ENCODE measurements at places on chromosomes 7 and 10.

- no peak for DNase-seq
Measured at GRCh38 chr7:7129381-7129780, 53.0 kb upstream of the C1GALT1 start.

DNA sequence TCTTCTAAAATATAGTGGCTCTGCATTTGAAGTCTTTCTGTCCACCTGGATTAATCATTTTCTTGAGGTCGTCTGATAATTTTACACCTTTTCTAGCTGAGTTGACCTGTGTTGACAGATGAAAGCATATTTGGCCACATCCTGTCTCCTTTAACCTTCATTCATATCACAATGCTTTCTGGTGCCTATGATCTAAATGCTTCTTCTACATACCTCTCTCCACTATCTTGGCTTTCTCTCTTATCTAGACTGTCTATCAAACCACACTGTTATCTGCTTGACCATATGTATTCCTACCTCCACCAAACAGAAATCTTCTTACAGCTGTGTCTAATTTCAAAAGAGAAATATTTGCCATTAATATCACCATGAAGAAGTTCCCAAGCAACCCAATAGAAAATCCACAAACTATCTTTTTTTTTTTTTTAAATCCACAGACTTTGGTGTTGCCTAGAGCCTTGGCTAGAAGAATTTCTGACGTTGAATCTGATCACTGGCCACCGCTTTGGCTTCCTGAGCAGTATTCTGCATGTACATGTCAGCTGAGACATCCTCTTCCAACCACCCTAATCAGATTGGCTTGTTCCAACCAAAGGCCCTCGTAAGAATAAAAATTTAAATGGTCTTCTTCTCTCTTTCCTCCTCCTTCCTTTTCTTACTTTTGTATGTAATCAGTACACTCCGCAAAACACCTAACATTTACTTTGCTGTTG, 66.3 kb upstream of the SP4 start:
- DNase-seq = no peak

DNA sequence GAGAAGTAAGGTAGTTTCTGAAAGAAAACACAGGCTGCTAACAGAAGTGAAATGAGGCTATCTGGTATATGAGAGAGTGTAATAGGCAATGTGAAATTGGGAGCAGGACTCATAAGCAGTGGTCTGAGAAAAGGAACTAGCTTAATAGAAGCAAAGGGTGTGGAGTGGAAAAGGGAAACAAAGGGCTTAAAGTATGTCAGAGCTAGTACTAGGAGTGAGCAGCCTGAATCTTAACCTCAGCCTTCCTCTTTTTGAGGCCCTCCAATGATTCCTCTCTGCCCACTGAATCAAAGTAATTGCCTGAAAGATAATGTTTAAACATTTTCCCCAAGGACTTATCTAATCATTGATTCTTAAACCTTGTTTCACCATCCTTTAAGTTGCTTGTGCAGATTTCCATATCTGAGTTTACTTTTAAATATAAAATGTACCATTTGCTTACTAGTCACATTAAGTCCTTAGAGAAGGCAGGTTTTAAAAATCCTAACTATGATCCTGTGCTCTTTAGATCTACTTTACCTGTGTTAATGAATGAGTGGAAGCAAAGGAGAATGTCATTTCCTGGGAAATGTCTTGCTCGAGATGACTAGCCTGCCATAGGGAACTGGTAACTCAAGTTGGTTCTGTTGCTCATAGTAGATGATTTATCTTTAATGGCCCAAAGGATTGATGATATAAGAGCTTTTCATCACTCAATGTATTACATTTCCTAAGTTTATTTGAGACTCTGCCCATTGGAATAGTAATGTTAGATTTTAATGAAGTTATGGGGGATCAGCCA, 155.0 kb downstream of the SKAP2 start:
- no peak for DNase-seq

- no peak for DNase-seq
Measured at GRCh38 chr10:29921071-29921446, 138.3 kb downstream of the JCAD start.

DNA sequence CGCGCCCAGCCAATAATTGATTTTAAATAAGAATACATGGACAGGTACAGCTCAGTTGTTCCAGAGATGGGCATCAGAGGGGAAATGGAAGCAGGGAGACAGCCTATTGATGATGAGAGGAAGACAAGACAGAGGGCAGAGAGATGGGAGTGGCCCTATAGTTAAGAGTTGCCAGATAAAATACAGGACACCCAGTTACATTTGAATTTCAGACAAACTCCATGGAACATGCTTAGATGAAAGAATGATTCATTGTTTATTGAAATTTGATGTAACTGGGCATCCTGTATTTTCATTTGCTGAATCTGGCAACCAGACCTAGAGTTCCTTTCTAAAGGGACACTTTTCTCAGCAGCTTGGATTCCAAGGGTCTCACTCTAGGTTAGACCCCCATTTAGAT, 341.1 kb downstream of the FRMD4A start:
- no peak for DNase-seq

GRCh38 chr10:102769375-102770107, 25.8 kb downstream of the WBP1L start:
- no peak for DNase-seq

GRCh38 chr7:24951441-24951980, 28.5 kb downstream of the OSBPL3 start:
- DNase-seq = no peak

DNA sequence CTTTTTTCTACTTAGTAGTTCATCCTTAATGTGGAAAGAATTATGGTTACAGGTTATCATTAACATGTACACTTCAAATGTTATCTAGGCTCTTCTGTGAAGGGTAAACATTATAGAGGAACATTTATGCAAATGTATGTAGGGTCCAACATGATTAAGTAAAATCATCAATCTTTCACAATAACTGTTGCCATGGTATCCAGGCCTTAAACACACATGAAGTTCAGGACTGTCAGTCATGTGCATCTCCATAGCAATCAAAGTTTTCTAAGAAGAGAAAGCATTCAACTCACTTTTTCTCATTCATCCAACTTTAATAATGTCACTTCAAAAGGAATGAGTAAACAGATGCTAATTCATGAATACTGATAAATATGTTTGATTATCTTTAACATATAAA, 83.6 kb downstream of the DNAJC1 start:
- DNase-seq = no peak

GRCh38 chr7:25859412-25860274, 292.4 kb upstream of the NFE2L3 start:
- no peak for DNase-seq

DNA sequence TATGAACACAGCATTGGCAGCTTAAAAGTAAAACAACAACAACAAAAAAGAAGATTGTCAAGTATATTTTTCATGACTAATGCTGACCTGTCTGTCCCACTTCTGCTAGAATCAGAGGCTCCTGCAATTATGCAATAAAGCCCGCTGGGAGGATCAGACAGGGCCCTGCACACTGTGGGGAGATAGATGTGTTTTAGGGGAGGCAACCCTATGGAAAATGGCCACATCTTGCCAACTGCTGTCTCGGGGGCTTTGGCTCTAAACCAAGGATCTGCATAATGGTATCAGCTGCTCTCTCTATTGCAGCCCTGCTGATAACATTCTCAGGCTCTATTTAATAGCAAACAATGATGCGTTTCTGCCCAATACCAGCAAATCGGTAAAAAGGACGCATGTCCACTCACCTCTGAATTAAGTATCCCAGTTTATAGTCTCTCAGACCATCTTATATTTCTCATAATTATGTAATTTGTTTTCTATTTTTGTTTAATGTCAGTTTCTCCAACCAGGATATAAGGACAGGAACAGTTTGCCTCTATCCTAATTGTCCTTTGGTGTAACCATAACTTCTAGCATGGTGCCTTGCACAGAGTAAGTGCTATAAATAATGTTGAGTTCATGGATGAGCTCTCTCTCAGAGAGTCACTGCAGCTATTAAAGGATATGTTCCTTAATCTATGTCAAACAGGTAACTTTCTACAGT, 15.3 kb upstream of the PRKAR2B start:
- DNase-seq = no peak

- no peak for DNase-seq
Measured at GRCh38 chr10:48473704-48474103, 131.2 kb downstream of the ARHGAP22 start.

Measured in GM18507 (cell line).